RWPE2 (cell line): ENCODE measurements at places on chromosomes 12 and 14.

DNA sequence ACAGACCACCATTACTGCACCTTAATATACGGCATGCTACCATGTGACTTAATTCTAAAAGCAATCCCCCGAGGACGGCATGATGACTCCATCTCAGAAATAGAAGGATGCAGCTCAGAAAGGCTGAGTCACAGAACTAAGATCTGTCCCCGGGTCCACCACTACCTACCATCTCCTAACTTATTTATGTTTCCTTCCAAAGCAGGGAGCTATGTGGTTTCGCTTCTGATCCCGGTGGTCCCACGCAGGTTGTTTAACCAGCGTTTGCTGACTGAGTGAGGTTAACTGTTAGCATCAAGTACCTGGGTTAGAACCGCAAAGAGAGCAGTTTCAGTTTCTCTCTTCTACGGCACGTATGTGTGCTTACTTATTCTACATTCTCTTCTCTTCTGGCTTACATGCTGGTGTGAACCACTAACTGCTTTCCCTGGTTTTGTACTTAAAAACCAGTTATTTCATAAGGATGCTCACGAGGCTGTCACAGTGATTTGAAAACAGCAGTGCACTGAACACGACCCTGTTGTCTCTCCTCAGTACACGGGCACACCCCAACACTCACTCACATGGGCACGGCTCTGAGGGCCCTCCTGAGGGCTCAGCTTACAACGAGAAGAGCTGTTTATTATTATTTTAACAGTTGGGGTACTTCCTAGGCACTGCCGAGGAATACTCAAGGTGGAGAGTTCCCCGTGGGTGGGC, 66.7 kb downstream of the CCDC88C start:
- peak; percentile 41 for DNase-seq
- H3K27ac ChIP-seq = peak overlapping the region; percentile 3
- peaks cover 18% of the 10 kb centered on the region for H3K4me1 ChIP-seq
- no peaks in the 10 kb centered on the region for H3K36me3 ChIP-seq
- peak overlapping the region; percentile 14 for H3K4me3 ChIP-seq

- H3K27me3 ChIP-seq = peaks cover 50% of the 10 kb centered on the region
- no peak overlapping the region for H3K27ac ChIP-seq
- no peak for DNase-seq
- H3K36me3 ChIP-seq = no peaks in the 10 kb centered on the region
- no peaks in the 10 kb centered on the region for H3K4me1 ChIP-seq
Observed at GRCh38 chr12:102948941-102949352, 8.5 kb upstream of the ASCL1 start.

GRCh38 chr14:75487155-75487671, 35.1 kb upstream of the BATF start:
- H3K27ac ChIP-seq = no peak overlapping the region
- no peaks in the 10 kb centered on the region for H3K36me3 ChIP-seq
- H3K27me3 ChIP-seq = no peaks in the 10 kb centered on the region
- no peaks in the 10 kb centered on the region for H3K4me1 ChIP-seq
- no peak for DNase-seq

GRCh38 chr14:90296641-90297040, 35.1 kb downstream of the NRDE2 start:
- DNase-seq = no peak
- no peaks in the 10 kb centered on the region for H3K27me3 ChIP-seq
- H3K4me1 ChIP-seq = no peaks in the 10 kb centered on the region
